ENCODE measurements at places on chromosomes 1 and 21.

GRCh38 chr1:228460821-228461220 is 26.4 kb upstream of the RNF187 start:
- DNase-seq: no peak

- DNase-seq: peak; percentile 93
These were observed 197.9 kb downstream of the DYRK1A start for GRCh38 chr21:37564341-37564923.

GRCh38 chr1:211831558-211832323 is 1.2 kb upstream of the LPGAT1 start:
- no peak for DNase-seq

- no peak for DNase-seq
These were observed 36.3 kb upstream of the CLIC4 start for GRCh38 chr1:24708938-24709337.

- DNase-seq: no peak
These were observed 17.6 kb downstream of the RIPK4 start for GRCh38 chr21:41749286-41749685.

GRCh38 chr1:112878321-112878720 is 77.7 kb downstream of the SLC16A1 start:
- DNase-seq: no peak

DNA sequence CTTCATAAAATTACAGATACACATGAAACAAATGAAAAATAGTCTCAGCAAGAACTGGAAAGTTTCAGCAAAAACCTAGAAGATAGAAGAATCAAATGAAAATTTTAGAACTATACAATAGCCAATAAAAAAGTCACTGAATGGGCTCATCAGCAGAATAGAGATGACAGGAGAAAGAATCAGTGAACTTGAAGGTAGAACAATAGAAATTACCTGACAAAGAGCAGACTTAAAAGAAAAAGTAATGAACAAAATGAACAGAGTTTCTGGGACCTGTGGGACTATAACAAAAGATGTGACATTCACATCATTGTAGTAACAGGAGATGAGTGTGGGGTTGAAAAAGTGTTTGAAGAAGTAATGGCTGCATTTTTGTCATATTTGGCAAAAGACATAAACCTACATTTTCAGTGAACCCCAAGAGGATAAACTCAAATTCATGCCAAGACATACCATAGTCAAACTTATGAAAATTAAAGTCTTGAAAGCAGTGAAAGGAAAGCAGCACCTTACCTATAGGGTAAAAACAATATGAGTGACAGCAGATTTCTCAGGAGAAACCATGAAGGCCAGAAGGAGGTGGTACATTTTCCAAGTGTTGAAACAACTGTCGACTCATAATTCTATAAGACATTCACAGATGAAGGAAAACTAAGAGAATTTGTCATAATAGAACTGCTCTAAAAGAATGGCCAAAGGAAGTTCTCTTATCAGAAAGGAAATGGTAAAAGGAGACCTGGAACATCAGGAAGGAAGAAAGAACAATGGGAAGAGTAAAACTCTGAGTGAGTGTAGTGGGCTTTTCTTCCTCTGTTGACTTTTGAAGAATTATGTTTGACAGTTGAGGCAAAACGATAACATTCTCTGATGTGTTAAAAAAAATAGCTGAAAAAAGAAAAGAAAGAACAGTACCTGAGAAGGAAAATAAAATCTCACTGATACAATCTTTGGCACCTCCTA is 23.5 kb downstream of the NTPCR start:
- DNase-seq: no peak

- DNase-seq: no peak
These were observed 27.0 kb downstream of the PKNOX1 start for GRCh38 chr21:43001316-43001715.

- peak; percentile 56 for DNase-seq
These were observed 22.7 kb upstream of the ARF1 start for GRCh38 chr1:228059634-228060457.

GRCh38 chr1:15684468-15685291 is 560 bp downstream of the PLEKHM2 start:
- peak; percentile 55 for DNase-seq

- no peak for DNase-seq
These were observed 34.5 kb upstream of the CSF3R start for GRCh38 chr1:36517011-36517771.

GRCh38 chr1:247146671-247147070 is 25.1 kb downstream of the ZNF124 start:
- DNase-seq: no peak

GRCh38 chr1:116024626-116025025 is 48.3 kb downstream of the SLC22A15 start:
- no peak for DNase-seq

- DNase-seq: no peak
These were observed 9.2 kb downstream of the DEGS1 start for GRCh38 chr1:224192082-224192788.

- DNase-seq: no peak
These were observed 5.4 kb upstream of the PSMG1 start for GRCh38 chr21:39188521-39189139.

GRCh38 chr1:181080556-181080955 is 7.9 kb upstream of the IER5 start:
- no peak for DNase-seq

DNA sequence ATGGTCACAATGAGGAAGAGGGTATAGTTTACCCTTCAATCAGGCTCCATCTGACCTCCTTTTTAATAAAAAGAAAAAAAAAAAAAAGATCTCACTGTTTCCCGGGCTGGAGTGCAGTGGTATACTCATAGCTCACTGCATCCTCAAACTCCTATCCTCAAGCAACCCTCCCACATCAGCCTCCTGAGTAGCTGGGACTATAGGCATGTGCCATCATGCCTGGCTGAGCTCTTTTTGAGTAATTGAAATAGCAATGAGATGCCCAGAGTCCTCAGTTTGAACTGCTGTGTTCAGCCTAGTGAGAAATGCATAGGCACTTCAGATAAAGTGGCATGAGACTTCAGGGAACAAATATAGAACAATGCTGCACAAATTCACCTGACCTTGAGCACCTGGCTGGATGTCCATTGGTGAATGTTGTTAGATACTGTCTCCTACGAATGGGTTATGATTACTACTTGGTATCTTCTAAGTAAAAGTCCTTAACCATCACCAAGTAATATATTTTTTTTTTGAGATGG is 67.6 kb downstream of the NR5A2 start:
- DNase-seq: no peak

GRCh38 chr21:32425628-32426027 is 13.1 kb downstream of the EVA1C start:
- no peak for DNase-seq

- DNase-seq: no peak
These were observed 36.2 kb downstream of the PTP4A2 start for GRCh38 chr1:31901838-31902509.

DNA sequence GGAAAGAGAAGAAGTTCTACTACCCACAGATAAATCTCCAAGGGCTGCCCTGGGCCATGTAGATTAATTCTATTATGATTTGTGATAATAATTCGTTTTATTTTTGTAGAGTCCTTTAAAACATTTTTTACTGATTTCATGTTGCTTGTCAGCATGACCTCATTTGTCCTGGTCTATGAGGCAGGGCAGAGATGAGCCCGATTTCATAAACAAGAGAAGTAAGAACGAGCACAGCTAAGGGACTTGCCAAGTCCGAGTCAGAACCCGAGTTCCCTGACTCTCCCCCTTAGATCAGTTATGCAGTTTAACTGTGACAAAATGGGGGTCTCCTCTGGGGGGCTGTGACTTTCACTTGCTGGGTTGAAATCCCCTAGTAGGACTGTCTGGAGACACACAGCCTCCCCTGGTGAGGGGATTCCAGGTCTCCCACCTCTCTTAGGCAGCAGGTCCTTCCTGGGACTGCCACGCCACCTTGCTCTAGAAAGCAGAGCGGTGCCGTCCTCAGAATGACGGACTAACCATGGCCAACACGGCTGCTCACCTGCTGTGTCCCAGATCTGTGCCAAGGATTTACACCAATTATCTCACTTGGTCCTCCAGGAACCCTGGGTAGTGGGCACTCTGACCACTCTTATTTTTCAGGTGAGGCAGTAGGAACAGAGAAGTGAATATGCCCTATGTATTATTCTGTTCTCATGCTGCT is 31.0 kb upstream of the SOX13 start:
- no peak for DNase-seq
